NCI-H1092 (cell line): ENCODE measurements at places on chromosomes 2 and 18.

GRCh38 chr2:70806620-70807019 lies 13.8 kb downstream of the CLEC4F start:
- DNase-seq: no peak

DNA sequence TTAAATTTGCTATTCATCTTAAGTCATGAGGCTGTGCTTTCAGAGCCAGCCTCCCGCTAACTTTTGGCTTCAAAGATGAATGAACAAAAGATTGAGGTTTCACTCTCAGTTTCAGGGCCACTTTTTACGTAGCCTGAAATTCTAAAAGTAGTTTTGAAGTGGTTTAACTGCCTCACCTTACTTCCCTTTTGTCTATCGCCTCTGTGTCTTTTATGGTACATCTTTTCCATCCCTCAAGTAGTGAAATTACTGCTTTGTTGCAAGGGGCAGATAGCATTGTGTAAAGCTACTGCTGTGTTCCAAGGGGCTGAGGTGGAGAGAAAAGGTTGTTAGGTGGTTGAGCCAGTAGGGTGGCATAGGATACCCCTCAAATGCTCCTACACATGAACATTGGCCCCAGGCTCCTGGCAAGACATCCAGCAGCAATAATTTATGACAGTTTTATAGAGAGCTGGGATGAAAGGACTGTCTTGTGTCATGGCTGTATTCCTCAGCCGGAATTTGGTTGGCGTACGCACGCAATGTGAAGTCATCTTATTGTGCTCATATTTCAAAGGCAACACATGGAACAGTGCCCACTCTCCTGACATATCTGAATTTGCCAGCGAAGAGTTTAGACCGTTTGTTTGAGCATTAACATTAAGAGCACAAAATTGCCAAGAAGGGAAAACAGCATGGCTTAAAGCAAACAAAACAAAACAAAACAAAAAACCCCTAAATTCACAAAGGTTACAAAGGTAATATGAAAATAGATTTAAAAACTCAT lies 32.2 kb downstream of the QPCT start:
- DNase-seq: no peak

GRCh38 chr2:58900246-58901027 lies 659.3 kb upstream of the FANCL start:
- no peak for DNase-seq

GRCh38 chr18:57798713-57799373 lies 4.3 kb downstream of the ATP8B1 start:
- no peak for DNase-seq

DNA sequence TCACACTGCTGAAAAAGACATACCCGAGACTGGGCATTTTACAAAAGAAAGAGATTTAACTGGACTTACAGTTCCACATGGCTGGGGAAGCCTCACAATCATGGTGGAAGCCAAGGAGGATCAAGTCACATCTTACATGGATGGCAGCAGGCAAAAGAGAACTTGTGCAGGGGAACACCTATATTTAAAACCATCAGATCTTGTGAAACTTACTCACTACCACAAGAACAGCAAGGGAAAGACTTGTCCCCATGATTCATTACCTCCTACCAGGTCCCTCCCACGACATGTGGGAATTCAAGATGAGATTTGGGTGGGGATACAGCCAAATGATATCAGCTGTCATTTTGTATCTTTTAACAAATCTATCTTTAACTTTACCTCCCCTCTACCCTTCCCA lies 251.1 kb upstream of the RASGRP3 start:
- no peak for DNase-seq

GRCh38 chr2:177466337-177467195 lies 74.0 kb downstream of the AGPS start:
- DNase-seq: no peak

DNA sequence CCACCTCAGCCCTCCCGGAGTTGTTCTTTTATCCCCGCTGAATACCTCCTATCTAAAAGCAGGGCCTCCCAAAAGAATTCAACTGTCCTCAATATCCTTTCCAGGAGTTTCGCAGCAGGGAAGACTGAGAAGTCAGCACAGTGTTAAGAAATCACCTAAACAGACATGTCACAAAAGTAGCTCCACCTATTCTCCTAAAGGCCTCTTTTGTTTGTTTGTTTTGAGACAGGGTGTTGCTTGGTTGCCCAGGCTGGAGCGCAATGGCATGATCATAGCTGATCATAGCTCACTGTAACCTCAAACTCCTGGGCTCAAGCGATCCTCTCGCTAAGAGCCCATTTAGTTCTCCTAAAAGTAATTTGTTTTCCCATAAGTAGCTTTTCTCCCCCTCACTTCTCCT lies 53.8 kb downstream of the TEX44 start:
- DNase-seq: no peak

GRCh38 chr18:67400502-67401117 lies 115.9 kb downstream of the DSEL start:
- no peak for DNase-seq

- DNase-seq: no peak
These were observed 1098.2 kb upstream of the FANCL start for GRCh38 chr2:59339121-59339836.

DNA sequence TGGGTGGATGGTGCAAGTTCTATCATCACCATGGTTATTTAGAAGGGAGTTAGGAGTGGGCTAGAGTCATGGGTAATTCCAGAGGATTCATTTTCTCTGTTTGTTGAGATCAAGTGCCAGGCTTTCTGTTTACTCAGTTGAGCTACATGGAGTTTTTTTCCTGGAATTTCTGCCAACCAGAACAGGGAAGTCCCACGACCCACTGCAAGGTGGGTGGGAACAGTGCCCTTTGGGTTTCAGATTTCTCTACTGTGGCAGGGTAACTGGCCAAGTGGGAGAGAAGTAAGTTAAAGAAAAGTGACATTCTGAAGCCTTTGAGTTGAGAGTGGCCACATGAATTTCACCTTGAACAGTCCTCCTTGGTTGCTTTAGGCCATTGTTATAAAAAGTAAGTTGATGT lies 138.9 kb downstream of the SLC39A10 start:
- no peak for DNase-seq

GRCh38 chr2:1591978-1592907 lies 152.1 kb downstream of the PXDN start:
- no peak for DNase-seq

DNA sequence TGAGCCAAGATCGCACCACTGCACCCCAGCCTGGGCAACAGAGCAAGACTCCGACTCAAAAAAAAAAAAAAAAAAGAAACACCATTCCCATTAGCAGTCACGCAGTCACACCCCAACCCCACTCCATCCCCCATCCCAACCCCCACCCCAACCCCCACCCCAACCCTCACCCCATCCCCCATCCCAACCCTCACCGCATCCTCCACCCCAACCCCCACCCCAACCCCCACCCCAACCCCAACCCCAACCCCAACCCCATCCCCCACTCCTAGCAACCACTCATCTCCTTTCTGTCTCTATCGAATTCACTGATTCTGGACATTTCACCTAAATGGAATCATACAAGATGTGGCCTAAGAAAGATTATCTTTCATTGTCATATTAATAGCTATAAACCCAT lies 25.9 kb upstream of the ATP9B start:
- no peak for DNase-seq

GRCh38 chr2:29700560-29700959 lies 220.8 kb downstream of the ALK start:
- no peak for DNase-seq

GRCh38 chr2:28025123-28025522 lies 134.6 kb downstream of the BABAM2 start:
- DNase-seq: no peak

DNA sequence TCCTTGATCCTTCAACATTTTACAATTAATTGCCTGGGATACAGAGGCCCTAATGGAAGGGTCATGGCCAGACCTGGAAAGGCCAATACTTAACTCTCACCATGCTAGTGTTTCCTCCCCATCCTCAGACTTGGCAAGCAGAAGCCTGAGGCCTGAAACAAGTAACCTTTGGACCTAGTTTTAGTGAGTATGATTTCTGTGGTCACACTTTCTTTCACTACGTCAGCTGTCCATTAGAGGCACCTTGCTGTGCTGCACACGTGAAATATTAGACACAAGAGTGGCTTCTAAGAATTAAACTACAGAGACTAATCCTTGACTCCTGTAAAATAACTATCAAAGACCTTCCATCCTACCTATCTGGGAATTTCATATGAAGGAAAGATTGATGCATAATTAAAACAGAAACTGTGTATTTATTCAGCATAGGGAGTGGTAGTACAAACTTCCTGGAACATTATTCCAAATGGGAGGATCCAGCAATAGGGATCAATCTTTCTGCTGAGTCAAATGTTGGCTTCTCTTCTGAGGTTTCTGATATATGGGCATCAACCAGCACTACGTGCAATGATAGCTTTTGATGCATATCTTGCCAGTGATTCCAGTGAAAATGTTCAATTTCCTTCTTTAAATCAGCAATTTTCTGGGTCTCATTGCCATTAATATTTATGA lies 249.7 kb downstream of the IKZF2 start:
- no peak for DNase-seq

- DNase-seq: no peak
These were observed 90.1 kb downstream of the TWIST2 start for GRCh38 chr2:238938003-238938400.

- DNase-seq: no peak
These were observed 438 bp downstream of the HSPE1 start for GRCh38 chr2:197500503-197501131.

GRCh38 chr2:42794271-42795046 lies 2.1 kb upstream of the HAAO start:
- DNase-seq: no peak

- DNase-seq: no peak
These were observed 15.0 kb downstream of the LYPD1 start for GRCh38 chr2:132654968-132655367.

- DNase-seq: no peak
These were observed 178.8 kb downstream of the ACKR3 start for GRCh38 chr2:236748385-236748784.

GRCh38 chr2:102783506-102784183 lies 21.8 kb downstream of the TMEM182 start:
- DNase-seq: no peak

- DNase-seq: no peak
These were observed 537.4 kb downstream of the RNF144A start for GRCh38 chr2:7454592-7454991.

DNA sequence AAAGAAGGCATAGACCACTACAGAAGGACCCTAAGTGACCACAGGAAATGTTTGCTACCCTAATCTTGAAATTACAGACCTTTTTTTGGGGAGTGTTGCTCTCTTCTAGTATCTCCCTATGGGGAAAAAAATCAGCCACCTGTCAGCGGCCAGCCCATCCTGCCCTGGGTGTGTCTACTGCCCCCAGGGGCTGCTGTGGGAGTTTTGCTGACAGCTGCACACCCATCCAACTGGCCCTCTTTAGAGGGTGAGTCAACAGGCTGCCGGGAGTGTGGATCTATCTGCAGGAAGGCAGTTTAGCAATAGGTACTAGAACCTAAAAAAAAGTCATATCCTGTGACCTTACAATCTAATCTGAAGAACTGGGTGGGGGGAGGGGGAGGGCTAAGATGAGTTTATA lies 796 bp upstream of the DYSF start:
- no peak for DNase-seq

GRCh38 chr2:190980630-190981209 lies 33.3 kb downstream of the STAT1 start:
- DNase-seq: peak; percentile 76

DNA sequence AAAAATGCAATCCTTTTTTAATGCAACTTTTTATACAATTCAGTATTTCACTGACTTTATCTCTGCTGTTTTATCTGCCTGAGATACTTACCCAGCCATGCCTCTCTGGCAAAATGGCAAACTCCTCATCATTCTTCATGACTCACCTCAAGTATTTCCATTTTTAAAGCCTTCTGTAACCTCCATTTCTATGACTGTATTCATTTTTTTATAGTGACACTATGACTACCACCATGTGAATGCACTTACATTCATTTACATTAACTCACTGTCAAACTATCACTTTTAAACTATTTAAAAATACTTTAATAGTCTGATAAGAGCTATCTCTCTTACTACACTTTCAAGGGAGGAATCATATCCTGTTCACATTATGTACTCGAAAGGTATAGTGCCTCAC lies 99.4 kb upstream of the SCN7A start:
- no peak for DNase-seq

- no peak for DNase-seq
These were observed 35.8 kb downstream of the TSN start for GRCh38 chr2:121791290-121791689.

- no peak for DNase-seq
These were observed 28.7 kb upstream of the SMIM21 start for GRCh38 chr18:75456199-75456631.

GRCh38 chr2:128901572-128902391 lies 583.1 kb upstream of the HS6ST1 start:
- DNase-seq: no peak
